ENCODE measurements at places on chromosomes 7 and 10. TPM values are rescaled to one million over a fixed set of nuclear protein-coding genes. Genes with fewer than 3 reads are reported as not detected.

CXCL12 gene
- 79.4 TPM for polyA plus RNA-seq

DNA sequence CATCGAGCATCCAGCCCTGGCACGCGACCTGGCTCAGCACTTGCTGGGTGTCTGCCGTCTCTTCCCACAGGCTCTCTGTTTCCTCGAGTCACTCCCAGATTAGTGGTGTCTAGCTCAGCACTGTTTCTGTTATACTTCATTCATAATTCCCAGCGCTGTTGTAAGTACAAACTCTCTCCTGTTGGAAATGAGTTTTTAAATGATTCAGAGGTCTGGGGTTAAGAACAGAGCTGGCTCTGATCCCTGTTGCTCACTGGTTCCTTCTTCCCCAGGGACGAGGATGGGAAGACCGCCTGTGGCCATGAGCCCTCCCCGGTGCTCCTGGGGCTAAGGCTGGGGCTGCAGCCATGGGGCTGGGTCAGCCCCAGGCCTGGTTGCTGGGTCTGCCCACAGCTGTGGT lies 17.3 kb upstream of the C10orf95 start:
- peak; percentile 42 for DNase-seq
- no peak overlapping the region for H3K27ac ChIP-seq
- H3K4me1 ChIP-seq: no peaks in the 10 kb centered on the region
- no peaks in the 10 kb centered on the region for H3K36me3 ChIP-seq
- H3K27me3 ChIP-seq: no peaks in the 10 kb centered on the region

DNA sequence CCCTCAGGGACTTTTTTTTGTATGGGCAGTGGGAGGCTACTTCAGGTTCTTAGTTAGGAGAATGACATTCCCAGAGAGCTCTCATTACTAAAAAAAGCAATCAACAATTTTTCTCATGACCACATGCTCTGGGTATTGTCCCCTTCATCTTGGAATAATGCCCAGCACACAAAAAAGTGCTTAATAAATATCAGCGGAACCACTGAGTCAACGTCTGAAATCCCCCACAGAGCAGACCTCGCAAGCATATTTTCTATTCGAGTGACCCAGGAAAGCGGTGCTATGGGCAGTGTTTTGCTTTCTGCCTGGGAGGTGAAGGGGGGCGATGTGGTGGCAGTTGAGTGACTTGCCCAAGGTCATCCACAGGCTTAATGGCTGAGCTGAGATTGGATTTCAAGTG lies 493.4 kb upstream of the ZMIZ1 start:
- H3K27me3 ChIP-seq: peaks cover 10% of the 10 kb centered on the region
- H3K4me3 ChIP-seq: no peak overlapping the region
- DNase-seq: no peak
- no peaks in the 10 kb centered on the region for H3K36me3 ChIP-seq
- no peak overlapping the region for H3K27ac ChIP-seq
- H3K4me1 ChIP-seq: no peaks in the 10 kb centered on the region

MTG1 gene
- polyA plus RNA-seq: 70.0 TPM

GRCh38 chr10:96507044-96507443 lies 6.7 kb downstream of the TLL2 start:
- H3K27me3 ChIP-seq: peaks cover 24% of the 10 kb centered on the region
- DNase-seq: no peak
- no peaks in the 10 kb centered on the region for H3K4me1 ChIP-seq
- H3K36me3 ChIP-seq: no peaks in the 10 kb centered on the region
- no peak overlapping the region for H3K27ac ChIP-seq

TAS2R41 gene
- not detected for polyA plus RNA-seq

NPFFR1 gene
- polyA plus RNA-seq: not detected

LIPN gene
- polyA plus RNA-seq: not detected

PTF1A gene
- not detected for polyA plus RNA-seq

SEC61A2 gene
- 8.2 TPM for polyA plus RNA-seq

- no peak for DNase-seq
These were observed 624.5 kb downstream of the PARD3 start for GRCh38 chr10:34190580-34190979.

NRCAM gene
- 0.43 TPM for polyA plus RNA-seq

GRCh38 chr7:46080595-46081159 lies 159.6 kb upstream of the IGFBP3 start:
- peaks cover 2% of the 10 kb centered on the region for H3K4me1 ChIP-seq
- H3K27ac ChIP-seq: no peak overlapping the region
- no peaks in the 10 kb centered on the region for H3K36me3 ChIP-seq

IDI2 gene
- not detected for polyA plus RNA-seq

DNA sequence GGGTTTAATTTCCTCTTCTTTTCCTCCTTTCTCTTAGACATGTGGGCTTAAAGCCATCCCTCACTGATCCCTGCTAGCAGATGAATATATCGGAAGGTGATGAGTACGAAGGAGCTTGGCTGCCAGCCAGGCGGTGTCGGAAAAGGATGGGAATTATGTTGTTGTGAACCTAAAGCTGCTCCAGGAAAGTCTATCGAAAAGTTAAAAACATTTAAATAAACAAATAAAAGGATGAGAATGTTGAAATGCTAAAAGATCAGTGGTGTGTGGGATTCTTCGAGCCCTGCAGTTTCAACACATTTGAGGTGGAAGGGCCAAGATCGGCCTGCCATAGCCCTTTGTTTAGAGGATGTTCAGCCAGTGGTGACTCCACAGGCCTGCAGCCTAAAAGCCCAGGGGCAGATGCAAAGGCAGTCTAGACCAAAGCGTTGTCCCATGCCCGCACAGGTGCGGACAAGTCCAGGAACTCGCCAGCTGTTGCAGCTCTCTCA lies 107.9 kb downstream of the JCAD start:
- peak; percentile 74 for DNase-seq
- peak overlapping the region; percentile 73 for H3K27ac ChIP-seq
- H3K4me3 ChIP-seq: no peak overlapping the region
- peaks cover 38% of the 10 kb centered on the region for H3K4me1 ChIP-seq
- no peaks in the 10 kb centered on the region for H3K27me3 ChIP-seq
- H3K36me3 ChIP-seq: no peaks in the 10 kb centered on the region

SNCG gene
- polyA plus RNA-seq: 19.0 TPM

ASZ1 gene
- polyA plus RNA-seq: not detected

GRCh38 chr7:157339777-157340677 lies 3.2 kb downstream of the DNAJB6 start:
- peak; percentile 74 for DNase-seq
- no peaks in the 10 kb centered on the region for H3K27me3 ChIP-seq
- no peak overlapping the region for H3K4me3 ChIP-seq
- no peak overlapping the region for H3K27ac ChIP-seq

- H3K4me3 ChIP-seq: no peak overlapping the region
- no peaks in the 10 kb centered on the region for H3K27me3 ChIP-seq
- DNase-seq: no peak
- no peak overlapping the region for H3K27ac ChIP-seq
- peaks cover 22% of the 10 kb centered on the region for H3K36me3 ChIP-seq
- no peaks in the 10 kb centered on the region for H3K4me1 ChIP-seq
These were observed 28.1 kb downstream of the SUV39H2 start for GRCh38 chr10:14906765-14907164.

DNA sequence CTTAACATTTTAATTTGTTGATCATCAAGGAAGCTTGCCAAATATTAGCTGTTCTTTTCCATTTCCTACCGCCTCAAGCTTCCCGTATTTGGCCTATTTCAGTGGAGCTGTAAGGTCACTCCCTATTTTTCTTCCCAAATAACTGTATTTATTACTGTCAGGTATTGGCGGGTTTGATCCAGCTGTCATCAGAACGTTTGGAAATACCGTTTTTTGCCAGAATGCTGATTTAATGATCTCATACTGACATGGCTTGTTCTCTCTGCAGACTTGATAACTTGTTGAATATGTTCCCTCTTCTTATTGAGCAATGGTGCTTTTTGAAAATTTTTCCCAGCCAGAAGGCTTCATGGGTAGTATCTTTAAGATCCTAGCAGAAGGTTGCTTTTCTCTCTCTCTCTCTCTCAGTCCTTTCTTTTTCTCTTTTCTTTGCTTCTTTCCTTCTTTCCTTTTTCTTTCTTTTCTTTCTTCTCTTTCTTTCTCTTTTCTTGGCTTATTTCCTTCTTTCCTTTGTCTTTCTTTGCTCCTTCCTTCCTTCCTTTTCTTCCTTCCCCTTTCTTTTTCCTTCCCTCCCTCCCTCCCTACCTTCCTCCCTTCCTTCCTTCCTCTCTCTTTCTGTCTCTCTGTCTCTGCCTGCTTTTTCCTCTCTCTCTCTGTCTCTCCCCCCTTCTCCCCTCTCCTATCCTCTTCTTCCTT lies 42.1 kb downstream of the CUX1 start:
- no peak overlapping the region for H3K4me3 ChIP-seq
- no peaks in the 10 kb centered on the region for H3K27me3 ChIP-seq
- H3K4me1 ChIP-seq: peaks cover 12% of the 10 kb centered on the region
- no peaks in the 10 kb centered on the region for H3K36me3 ChIP-seq
